ENCODE measurements at places on chromosomes 6 and 20. TPM values are rescaled to one million over a fixed set of nuclear protein-coding genes. Genes with fewer than 3 reads are reported as not detected.

DSN1 gene
- 34.8 TPM for total RNA-seq

GMPR gene
- 0.30 TPM for total RNA-seq

ACTR5 gene
- 9.9 TPM for total RNA-seq

TAB2 gene
- 185 TPM for total RNA-seq

TGM3 gene
- total RNA-seq = 0.16 TPM

FOXF2 gene
- total RNA-seq = not detected

SDCBP2 gene
- 1.8 TPM for total RNA-seq

CYP21A2 gene
- 0.16 TPM for total RNA-seq

RBPJL gene
- not detected for total RNA-seq

BPIFB2 gene
- not detected for total RNA-seq

- ATAC-seq = no peak
Measured at GRCh38 chr6:161100072-161100471, 108.5 kb downstream of the MAP3K4 start.

DNA sequence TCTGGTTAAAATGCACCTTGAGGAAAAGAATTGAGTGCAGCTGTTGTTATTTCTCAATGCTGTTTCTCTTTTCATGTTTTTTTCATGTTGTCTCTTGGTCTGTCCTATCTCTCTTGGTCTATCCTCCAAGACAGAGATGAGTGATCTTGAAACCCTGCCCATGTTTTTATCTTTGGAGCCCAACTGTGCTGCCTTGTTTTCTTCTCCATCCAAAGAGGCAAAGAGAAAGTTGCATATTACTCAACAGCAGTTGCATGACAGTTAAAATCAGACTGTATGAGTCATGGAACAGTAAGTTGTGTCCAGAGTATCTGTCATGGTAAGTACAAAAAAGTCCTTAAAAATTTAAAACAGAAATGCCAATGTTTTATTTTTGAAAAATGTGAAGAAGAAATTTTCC lies 26.2 kb downstream of the BCAS1 start:
- ATAC-seq = peak; percentile 85

DNA sequence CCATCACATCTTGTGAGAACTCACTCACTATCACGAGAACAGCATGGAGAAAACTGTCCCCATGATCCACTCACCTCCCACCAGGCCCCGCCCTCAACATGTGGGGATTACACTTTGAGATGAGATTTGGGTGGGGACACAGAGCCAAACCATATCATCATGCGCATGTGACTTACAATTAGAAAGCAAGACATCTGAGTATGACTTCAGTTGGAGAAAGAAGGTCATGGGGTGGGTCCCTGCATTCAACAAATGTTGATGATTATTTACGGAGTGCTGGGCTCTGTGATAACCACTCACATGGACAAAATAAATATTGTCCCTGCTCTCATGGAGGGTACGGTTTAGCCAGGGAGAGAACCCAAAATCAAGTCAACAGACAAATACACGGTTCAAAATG lies 37.9 kb downstream of the VSTM2L start:
- no peak for ATAC-seq

DNA sequence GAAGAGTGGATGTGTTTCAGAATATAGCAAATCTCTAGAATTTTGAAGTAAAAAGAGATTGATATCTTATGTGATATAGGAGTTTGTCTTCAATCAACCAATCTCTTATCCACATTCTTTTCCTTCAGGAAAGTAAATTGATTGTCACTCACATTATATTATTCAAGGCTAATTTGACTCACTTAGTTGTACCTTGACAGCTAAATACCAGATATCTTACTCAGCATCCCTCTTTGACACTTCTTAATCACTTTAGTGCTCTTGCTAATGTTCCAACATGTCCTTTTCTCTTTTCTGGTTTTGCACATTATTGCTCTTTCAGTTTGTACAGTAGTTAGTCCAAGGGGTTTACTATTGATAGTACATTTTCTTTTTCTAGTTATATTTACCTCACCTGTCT lies 286.9 kb upstream of the PTCHD4 start:
- no peak for ATAC-seq

- ATAC-seq = no peak
Measured at GRCh38 chr20:42204109-42204660, 586.0 kb upstream of the CHD6 start.

GRCh38 chr6:1281746-1282145 lies 30.2 kb upstream of the FOXQ1 start:
- ATAC-seq = no peak

DNA sequence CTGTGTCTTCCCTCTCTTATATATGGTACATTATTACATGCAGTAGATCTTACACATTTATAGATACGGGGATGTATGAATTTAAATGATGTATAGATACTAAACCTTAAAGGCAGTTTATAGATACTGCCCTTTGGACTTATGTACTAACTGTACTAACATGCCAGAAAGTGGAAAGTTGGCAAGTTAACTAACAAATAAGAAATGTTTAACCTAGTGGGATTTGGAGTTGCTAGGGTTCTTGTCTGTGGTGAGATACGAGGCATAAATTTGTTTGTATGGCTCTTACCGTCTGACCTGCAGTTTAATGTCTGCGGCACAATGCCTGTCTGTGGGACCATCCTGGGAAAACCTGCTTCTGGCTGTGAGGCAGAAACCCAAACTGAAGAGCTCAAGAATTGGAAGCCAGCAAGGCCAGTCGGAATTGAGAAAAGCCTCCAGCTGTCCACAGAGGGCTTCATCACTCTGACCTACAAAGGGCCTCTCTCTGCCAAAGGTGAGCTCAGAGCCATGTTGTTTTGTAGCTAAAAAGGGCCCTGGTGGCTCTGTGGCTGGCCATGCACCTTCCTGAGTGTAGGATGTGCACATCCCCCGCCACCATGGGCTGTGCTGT lies 62.9 kb upstream of the SLC22A1 start:
- ATAC-seq = no peak

DNA sequence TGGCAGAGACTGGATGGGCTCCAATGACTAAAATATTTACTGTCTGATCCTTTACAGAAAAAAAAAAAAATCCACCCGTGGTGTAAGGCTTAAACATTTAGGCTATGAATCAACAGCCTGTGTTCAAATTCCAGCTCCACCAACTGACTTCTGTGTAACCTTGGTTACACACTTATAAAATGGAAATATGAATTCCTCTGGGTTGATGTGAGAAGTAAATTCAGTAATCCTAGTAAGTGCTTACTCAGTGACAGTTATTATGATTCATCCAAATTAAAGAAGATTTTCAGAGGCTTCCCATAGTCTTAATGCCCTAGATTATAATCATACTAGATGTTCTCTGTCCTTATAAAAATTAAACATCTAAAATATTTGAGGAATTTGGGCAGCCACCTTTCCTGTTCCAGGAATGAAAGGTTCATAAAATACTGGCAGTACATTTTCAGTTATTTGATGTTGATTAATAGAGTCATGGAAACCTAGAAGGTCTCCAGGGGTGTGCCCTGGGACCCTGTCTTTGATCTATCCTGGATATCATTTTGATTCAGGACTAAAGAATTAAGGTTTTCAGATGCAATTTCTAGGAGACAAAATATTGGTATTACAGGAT lies 180.3 kb upstream of the ZNF217 start:
- ATAC-seq = peak; percentile 90

DNA sequence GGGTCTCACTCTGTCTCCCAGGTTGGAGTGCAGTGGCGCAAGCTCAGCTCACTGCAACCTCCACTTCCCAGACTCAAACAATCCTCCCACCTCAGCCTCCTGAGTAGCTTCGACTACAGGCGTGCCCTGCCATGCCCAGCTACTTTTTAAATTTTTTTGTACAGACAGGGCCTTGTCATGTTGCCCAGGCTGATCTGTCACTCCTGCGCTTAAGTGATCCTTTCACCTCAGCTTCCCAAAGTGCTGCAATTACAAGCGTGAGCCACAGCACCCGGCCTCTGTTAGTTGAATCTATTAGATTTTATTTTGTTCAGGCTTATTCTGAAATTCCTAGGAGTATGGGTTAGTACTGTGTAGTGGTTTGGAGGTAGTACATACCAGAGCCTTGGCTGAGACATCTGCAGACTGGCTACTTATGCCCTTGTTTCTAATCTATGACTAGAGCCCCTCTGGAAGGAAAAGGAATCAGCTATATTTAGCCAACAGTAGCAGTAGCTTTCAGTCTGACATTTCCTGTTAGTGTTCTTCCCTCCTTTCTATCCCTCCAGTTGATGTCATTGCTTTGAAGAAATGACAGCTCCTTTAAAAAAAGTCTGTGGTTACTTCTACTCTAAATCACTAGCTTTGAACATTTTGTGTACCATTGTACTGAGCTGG lies 74.4 kb downstream of the ITCH start:
- no peak for ATAC-seq

GRCh38 chr6:142685852-142686506 lies 259.0 kb downstream of the HIVEP2 start:
- no peak for ATAC-seq

DNA sequence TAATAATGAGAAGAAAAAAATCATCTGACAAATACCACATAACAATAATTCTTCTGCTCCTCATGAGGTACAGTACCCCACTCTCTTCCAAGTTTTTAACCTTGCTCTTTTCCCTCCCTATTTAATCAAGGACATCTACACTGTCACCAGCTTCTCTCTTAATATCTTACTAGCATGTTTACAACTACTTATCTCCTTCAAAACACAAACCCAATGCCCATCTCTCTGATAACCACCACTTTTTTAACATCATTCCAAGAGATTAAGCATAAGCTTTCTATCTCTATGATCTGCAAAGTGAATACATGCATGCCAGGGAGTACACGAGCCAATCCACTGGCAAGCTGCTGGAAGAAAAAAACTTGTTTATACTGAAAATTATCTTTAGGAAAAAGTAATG lies 10.3 kb downstream of the CEP85L start:
- ATAC-seq = no peak

DNA sequence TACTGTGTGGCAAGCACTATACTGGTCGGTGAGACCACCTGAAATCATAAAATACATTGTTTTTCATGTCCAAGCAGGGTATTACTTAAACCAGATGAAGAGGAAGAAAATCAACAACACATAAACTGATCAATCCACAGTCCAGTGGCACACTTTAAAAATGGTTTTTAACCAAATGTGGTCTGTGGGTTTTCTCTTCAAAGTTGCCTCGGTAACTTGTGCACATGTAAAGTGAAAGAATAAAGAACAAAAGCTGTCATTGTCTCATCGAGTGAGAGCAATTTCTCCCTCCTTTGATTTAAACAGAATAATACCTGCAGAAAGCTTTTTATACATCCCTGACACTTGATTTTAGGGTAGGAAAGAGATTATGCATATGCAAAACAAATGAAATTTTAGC lies 3.7 kb downstream of the FLRT3 start:
- no peak for ATAC-seq

GRCh38 chr6:106512968-106513574 lies 116.2 kb downstream of the RTN4IP1 start:
- ATAC-seq = no peak

GRCh38 chr6:43096451-43097097 lies 20.5 kb downstream of the PTK7 start:
- ATAC-seq = no peak

- no peak for ATAC-seq
Measured at GRCh38 chr6:29596381-29596900, 11.5 kb downstream of the OR2H2 start.

DNA sequence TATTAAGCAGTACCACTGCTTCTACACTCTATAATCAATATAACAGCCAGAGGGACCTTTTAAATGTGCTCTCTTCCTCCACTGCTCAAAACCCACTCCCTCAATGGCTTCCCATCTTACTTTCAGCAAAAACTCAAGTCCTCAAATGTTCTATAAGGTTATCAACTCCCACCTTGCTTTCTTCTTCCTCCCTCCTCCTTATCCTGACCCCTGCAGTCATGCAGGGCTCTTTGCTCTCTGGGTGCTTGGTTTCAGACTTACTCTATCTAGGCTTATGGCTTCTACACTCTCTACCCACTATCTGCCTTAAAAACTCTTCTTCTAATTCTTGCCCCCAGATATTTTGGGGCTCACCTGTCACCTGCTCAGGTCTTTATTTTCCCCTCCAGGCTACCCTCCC lies 5.3 kb downstream of the ARHGAP18 start:
- ATAC-seq = no peak

DNA sequence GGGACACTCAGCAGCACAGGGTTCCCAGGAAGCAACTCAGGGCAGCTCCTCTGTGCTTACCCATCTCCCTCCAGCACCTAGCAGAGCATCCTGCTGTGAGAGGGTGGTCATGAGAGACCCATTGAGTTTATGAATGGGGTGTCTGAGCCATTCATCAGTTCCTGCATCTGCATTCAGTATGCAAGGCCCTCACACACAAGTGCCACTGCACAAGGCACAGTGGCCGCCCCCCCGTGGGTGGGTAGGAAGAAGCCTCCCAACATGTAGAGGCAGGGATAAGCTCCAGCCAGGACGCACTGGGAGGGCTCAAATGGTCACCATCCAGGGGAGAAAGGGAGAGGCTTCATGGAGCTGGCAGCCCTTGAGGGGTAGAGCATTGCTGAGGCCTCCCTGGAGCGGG lies 43.0 kb downstream of the FOXP4 start:
- ATAC-seq = no peak

- no peak for ATAC-seq
Measured at GRCh38 chr20:39109933-39110818, 148.0 kb downstream of the DHX35 start.

DNA sequence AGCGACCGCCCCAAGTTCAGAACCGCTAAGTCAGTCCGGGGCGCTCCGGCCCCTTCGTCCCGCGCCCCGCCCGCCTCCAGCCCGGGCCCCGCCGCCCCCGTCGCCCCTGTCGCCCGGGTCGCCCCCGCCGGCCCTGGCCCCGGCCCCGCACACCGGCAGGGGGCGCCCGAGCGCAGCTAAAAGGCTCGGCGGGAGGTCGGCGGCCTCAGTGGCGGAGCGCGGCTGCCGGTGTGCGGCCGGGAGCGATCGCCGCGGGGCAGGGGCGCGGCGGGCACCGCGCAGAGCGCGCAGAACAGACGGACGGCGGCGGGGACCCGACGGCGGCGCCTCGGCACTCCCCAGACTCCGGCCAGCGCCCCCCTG lies at the start of gene FNDC1:
Gene FNDC1, plus strand, starts transcription at position 208 of the 363 bp plus-strand sequence. CDS start 197 bp downstream, outside the sequence.
- ATAC-seq = peak; percentile 89

DNA sequence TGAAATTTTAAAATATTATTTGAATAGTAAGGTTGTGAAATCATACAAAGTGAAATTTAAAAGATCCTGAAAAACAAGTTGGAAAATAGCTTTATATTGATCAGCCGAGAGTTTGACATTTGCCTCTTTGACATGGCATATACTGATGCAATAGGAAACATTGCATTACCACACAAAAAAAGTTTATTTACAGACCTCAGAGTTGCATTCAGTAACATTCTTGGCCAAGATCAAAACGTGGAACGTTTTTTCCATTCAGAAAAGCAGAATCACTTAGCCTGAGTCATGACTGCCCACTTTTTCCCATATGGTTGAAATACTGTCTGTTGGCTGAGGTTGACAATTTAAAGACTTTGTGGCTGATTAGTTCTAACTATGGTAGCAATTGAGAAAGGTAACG lies 55.1 kb upstream of the BACH2 start:
- ATAC-seq = peak; percentile 58

- ATAC-seq = no peak
Measured at GRCh38 chr6:133807501-133807900, 81.4 kb upstream of the TCF21 start.

DNA sequence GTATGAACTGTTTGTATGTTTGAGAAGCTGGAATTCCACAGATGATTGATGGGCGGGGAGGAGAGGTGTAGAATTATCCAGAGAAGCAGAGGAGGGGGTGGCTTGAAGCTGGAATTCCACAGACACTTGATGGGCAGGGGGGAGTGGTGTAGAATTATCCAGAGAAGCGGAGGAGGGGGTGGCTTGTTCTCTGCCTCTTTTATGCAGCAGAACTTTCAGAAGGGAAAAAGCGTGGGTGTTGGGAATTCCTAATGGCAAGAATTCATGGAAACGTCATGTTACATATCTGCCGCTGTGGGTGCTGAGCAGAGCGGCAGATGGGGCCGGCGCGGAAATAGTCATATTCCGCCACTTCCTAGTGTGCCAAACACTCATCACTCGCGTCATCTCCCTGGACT lies 167.9 kb upstream of the KCNG1 start:
- ATAC-seq = no peak
